SK-N-SH treated with all-trans-retinoic acid at 6 μM for 48 hours (cell line): ENCODE measurements at places on chromosomes 4 and X.

DNA sequence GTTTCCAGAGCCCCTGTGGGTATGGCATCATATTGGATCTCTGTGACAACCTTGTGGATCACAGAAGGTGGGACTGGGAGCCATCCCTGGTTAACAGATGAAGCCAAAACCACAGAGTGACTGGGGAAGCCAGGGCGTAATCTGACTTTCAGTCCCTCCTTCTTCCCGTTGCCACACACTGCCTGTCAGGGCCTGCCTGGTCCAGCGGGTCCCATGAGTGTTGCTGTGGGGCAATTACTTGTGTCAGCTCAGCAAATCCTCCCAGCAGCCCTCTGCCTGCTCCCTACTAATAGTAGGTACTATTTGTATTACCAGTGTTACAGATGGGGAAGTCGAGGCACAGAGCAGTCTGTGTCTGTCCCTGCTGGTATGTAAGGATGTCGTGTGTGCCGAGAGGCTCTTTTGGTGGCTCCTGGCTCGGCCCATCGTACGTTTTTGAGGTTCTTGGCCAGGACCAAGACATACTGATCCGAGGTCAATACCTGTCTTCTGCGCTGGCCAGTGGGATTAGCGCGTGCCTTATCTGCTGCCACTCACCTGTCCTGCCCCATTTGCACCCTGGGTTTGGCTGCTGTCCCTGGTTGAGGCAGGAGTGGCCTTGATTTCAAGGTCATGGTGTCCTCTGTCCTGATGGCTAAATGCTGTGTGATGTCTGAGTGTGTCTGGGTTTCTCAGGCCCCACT, 5.7 kb downstream of the NSG1 start:
- ATAC-seq, result no peak

DNA sequence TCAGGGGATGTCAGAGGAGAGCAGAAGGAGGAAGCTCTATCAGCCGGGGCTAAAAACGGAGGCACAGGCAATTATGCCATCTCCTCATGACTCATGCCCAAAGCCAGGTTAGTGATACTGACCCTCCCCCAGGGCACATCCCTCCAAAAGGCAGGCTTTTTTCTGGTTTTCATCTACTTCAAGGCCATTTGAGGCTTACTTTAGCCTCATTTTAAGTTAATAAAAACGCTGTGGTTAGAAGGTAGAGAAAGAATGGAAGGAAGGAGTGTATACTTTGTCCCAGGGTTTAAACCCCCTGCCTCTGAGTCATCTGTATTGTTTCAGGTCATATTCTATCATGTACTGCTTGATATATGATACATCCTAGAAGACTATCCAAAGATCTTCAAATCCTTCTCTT, 89.7 kb upstream of the NDP start:
- ATAC-seq, result peak; percentile 66

- no peak for ATAC-seq
Observed at GRCh38 chr4:15988222-15988621, 25.2 kb upstream of the FGFBP2 start.

- ATAC-seq, result no peak
Observed at GRCh38 chr4:177879851-177880250, 437.6 kb upstream of the AGA start.

GRCh38 chr4:168830777-168831512, 179.1 kb downstream of the CBR4 start:
- ATAC-seq, result peak; percentile 17

DNA sequence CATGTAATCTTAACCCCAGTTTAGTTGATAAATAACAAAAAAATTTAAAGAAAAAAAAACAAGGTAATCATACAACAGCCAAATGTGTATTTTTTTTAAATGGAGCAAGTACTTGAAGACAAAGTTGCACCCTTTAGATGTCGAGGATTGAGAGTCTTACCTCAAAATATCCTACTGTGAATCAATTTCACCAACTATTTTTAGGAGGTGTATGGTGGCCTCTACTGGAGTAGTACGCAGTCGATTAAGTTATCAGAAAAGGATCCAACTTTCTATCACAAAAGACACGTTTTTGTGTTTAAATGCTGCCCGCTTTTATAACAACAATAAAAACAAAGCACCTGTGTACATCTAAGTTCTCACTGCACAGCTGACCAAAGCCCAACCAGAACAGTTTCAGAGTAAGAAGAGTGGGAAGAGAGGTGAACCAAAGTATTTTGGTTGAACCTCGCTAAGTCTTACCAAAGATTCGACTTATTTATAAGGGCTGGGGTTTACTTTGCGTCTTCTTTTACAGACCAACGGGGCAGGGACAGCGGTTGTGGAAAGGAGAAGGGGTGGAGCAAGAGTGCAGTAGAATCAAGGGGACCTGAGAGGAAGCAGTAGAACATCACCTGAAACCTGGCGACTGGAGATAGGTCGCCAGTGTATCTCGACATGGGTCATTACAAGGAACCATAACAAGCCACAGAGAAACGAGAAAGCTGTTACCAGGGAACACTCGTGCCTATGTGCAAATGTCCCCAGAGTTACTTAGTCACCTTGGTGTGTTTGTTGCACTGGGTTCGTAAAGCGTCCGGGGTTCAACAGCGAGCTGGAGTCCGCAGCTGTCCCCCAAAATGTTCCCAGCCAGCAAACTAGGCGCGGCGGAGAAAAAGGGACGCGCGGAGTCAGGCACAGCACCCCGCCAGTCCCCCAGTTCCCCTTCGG, 1.1 kb downstream of the RPS6KA6 start:
- peak; percentile 36 for ATAC-seq

GRCh38 chrX:107718156-107718621, 57.4 kb downstream of the TSC22D3 start:
- ATAC-seq, result peak; percentile 48; the same call in 2 of the 3 replicates

DNA sequence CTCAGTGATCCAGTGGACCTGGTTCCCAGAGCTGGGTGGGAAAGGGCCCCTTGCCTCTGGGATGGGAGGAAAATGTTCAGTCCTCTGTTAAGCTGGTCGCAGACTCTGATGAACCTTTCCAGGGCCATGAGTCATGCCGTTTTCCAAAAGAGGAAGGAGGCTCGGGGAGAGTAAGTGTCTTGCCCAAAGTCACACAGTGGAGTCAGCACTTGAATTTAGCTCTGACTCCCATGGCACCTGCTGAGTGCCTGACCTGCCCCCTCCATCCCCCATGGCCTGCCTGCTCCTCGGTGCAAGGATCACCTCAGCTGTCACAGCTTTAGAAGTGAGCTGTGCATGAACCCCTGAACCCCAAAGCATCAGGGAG, 14.0 kb upstream of the KIAA0232 start:
- peak; percentile 41; the same call in 2 of the 3 replicates for ATAC-seq

DNA sequence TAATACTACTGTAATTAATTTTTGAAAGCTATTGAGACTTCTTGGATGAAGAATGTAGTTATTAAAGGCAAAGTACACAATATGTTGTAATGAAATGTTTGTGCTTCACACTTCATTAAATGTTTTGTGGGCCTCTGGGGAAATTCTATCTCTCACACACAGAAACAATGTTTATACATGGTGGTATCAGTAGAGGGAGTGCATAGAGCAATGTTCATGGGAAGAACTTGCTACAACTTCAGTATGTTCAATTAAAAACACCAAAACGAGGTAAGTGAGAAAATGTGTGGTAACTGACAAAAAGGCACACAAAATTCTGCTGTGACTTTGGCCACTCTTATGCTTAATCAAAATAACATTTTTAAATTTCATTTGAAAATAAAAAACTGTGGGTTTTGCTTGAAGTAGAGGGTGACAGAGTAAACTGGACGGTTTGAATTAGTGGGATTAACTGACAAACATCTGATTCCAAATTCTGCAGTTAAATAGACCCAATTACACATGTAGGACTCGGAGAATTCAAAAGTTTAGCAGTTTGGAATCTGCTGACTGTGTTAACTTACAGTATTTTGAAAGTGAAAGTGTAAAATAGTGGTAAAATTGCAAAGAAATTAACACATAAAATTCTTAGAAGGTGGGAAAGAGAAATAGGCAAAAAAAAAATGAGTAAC, 111.4 kb upstream of the TTC29 start:
- no peak for ATAC-seq

DNA sequence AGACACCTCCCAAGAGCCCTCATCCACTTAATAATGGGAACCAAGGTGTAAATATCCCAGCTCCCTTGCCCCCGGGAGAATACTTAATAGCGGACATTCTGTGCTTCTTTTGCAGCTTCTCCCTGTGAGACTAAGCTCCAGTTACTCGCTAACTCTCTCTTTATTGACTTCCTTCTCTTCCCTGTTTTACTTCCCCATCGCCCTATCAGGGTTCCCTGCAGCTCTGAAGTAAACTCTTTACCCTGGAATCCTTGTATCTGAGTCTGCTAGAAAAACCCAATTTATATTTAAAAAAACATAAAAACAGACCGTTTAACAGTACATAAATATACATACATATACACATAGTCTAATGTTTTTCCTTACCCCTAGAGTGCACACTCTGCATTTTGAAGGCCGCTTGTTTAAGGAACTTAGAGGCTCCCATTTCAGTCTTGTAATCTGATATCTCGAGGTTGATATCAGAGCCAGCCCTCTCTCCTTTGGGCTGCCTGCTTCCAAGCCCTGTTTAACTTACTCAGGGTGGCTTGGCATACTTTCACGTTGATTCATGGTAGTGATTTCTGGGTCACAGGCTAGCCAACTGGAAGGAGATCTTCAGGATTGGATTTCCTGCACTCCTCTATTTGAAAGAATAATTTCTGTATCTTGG, 177.4 kb upstream of the SCML1 start:
- peak; percentile 98 for ATAC-seq

DNA sequence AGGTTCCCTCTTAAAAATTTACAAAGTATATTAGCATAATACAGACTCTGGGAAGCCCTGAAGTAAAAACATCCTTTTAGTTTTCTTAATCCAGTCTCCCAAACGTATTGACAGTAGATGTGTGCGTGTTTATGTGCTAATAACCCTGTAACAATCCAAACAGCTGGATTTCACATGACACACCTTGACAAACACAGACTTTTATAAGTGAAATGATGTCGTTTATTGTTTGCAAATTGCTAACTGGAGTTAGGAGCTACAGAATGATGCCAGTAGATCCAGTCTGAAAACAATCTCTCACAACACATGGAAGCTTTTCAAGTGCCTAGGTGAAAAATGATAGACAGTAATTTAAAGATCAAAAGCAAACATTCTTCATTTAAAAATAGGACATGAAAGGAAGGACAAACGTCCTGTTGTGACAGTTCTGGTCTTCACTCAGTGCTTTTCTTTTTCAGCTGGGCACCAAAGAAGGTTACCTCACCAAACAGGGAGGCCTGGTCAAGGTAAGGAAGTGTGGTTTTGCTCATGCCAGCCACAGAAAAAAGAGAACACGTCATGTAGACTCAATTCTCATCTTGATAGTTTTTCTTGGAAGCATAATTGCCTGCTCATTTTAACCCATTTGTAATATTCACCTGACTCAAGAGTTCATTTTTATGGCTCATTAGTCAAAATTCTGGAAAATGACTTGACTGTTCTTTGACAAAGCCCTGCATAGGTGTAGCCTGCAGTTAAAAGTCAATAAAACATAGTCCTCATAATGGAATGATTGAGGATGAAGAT, 32.9 kb downstream of the LAMTOR3 start:
- ATAC-seq, result no peak

DNA sequence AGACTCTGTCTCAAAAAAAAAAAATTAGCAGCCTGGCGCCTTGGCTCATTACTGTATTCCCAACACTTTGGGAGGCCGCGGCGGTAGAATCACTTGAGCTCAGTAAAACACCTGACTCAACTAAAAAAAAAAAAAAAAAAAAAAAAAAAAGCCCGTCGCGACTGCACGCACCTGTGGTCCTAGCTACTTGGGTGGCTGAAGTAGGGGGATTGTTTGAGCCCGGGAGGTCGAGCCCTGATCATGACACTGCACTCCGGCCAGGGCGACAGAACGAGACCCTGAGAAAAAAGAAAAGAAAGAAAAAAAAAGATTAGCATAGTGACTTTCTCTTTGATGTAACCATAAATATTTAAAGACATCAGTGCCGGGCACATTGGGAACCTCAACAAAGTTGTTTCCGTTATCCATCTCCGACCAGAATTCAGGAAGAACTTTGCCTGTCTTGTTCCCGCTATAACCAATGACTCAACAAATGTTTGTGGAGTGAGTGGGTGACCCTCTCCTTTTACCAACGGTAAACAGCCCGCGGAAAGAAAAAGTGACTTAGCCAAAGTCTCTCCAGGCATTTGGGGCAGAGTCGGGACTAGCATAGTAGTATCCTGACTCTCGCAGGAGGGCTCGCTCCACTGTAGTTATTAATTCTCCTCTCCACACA, 553 bp upstream of the MED28 start:
- ATAC-seq, result peak; percentile 84

- ATAC-seq, result peak; percentile 39; the same call in 2 of the 3 replicates
Observed at GRCh38 chrX:47264483-47265173, 31.8 kb downstream of the USP11 start.
